ENCODE measurements at places on chromosomes 1 and 21.

GRCh38 chr1:97379387-97380075 is 541.3 kb downstream of the DPYD start:
- DNase-seq = no peak

GRCh38 chr1:202434059-202434458 is 85.6 kb downstream of the PPP1R12B start:
- no peak for DNase-seq

DNA sequence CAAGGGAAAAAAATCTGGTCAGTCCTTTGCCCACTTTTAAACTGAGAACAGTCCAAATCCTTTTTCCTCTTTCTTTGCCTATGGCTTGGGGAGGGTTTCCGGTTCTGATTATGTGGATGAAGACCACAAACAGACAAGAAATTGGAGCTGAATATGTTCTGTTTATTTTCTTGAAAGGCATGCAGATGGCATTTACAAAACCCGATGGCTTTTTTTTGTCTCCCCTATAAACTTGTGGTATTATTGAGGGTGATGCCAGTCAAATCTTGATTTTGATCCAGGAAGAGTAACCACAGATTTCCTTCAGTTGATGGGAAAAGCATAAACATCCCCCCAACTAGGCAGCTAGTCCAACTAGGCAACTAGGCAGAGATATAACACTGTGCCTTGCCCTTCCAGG is 38.9 kb downstream of the PLPP3 start:
- no peak for DNase-seq

DNA sequence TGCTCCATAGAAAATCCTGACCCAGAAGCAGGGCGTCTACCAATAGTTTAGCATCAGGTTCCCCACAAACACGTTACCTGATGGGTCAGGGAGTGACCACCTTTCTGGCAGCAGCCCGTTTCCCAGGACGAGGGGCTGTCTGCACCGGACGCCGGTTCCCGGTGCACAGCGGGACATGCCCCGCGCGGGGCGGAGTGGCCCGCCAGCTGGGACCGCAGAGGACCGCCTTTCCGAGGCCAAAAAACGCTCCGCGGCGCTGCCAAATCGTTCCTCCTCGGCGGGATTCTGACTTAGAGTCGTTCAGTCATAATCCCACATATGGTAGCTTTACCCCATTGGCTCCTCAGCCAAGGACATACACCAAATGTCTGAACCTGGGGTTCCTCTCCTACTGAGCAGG is 126.1 kb downstream of the LIPI start:
- DNase-seq = no peak

Measured in mesenteric fat pad (tissue), 1 donor.